HFFc6 (cell line): ENCODE measurements at places on chromosomes 2 and 18. TPM values are rescaled to one million over a fixed set of nuclear protein-coding genes. Genes with fewer than 3 reads are reported as not detected.

LYPD6B gene
- 23.6 to 87.8 TPM (median 65.5 TPM) in 3 replicates for total RNA-seq

KLHL14 gene
- total RNA-seq, result not detected in 2 replicates

HS1BP3 gene
- 12.4 to 16.1 TPM (median 13.3 TPM) in 3 replicates for total RNA-seq

UGT1A3 gene
- total RNA-seq, result not detected in 3 replicates

ATP6V1C2 gene
- not detected in 2 replicates for total RNA-seq

G6PC2 gene
- not detected in 3 replicates for total RNA-seq

SLC9A4 gene
- total RNA-seq, result 0.04 TPM in 1 of 3 replicates, not detected in the others

VIT gene
- total RNA-seq, result 3.2 to 11.6 TPM (median 6.8 TPM) in 3 replicates

CCDC178 gene
- not detected in 3 replicates for total RNA-seq

IL36A gene
- not detected in 3 replicates for total RNA-seq

RAB6D gene
- total RNA-seq, result 0.07 TPM in 1 of 3 replicates, not detected in the others

CCDC150 gene
- total RNA-seq, result 2.3 to 4.0 TPM (median 3.7 TPM) in 3 replicates

PRSS56 gene
- not detected in 3 replicates for total RNA-seq

LOXL3 gene
- total RNA-seq, result 57.1 to 76.5 TPM (median 69.9 TPM) in 3 replicates

ITGB6 gene
- 0.15 to 0.33 TPM in 2 of 3 replicates, not detected in the other for total RNA-seq

UGT1A10 gene
- total RNA-seq, result not detected in 3 replicates

SAG gene
- not detected in 3 replicates for total RNA-seq

PLB1 gene
- total RNA-seq, result 0.75 to 0.95 TPM (median 0.82 TPM) in 3 replicates

TBR1 gene
- not detected in 3 replicates for total RNA-seq

PLCD4 gene
- total RNA-seq, result 0.61 to 1.6 TPM (median 1.0 TPM) in 3 replicates

DOK6 gene
- total RNA-seq, result not detected in 2 replicates

CABLES1 gene
- total RNA-seq, result 5.3 to 9.2 TPM (median 7.1 TPM) in 3 replicates

POTEJ gene
- not detected in 3 replicates for total RNA-seq

VWA3B gene
- not detected in 3 replicates for total RNA-seq

TCF23 gene
- total RNA-seq, result not detected in 3 replicates

CABYR gene
- 1.7 to 3.6 TPM (median 2.0 TPM) in 3 replicates for total RNA-seq

ALPP gene
- total RNA-seq, result not detected in 3 replicates

CNDP1 gene
- total RNA-seq, result not detected in 3 replicates

ACVR1 gene
- 38.0 to 43.0 TPM (median 40.3 TPM) in 3 replicates for total RNA-seq

ALK gene
- not detected in 3 replicates for total RNA-seq

CYP27A1 gene
- total RNA-seq, result 0.15 to 0.18 TPM in 2 of 3 replicates, not detected in the other

TSPYL6 gene
- total RNA-seq, result not detected in 3 replicates

SERPINB12 gene
- not detected in 3 replicates for total RNA-seq

IL18R1 gene
- not detected in 3 replicates for total RNA-seq

CHMP1B gene
- 32.0 to 37.3 TPM (median 32.9 TPM) in 3 replicates for total RNA-seq

TRABD2A gene
- 13.5 to 41.2 TPM (median 15.9 TPM) in 3 replicates for total RNA-seq

BARD1 gene
- 11.0 to 21.2 TPM (median 13.9 TPM) in 3 replicates for total RNA-seq

ACADL gene
- total RNA-seq, result not detected in 3 replicates

NRP2 gene
- total RNA-seq, result 8.6 to 21.3 TPM (median 11.8 TPM) in 3 replicates

STON1 gene
- 1.5 to 3.1 TPM (median 1.5 TPM) in 3 replicates for total RNA-seq

FZD7 gene
- 114 to 132 TPM (median 116 TPM) in 3 replicates for total RNA-seq
